ENCODE measurements at places on chromosomes 5 and 9.

GRCh38 chr5:11432116-11432515, 472.1 kb downstream of the CTNND2 start:
- DNase-seq: no peak

- DNase-seq: no peak
These were observed 73.5 kb upstream of the GALNT10 start for GRCh38 chr5:154117050-154117449.

DNA sequence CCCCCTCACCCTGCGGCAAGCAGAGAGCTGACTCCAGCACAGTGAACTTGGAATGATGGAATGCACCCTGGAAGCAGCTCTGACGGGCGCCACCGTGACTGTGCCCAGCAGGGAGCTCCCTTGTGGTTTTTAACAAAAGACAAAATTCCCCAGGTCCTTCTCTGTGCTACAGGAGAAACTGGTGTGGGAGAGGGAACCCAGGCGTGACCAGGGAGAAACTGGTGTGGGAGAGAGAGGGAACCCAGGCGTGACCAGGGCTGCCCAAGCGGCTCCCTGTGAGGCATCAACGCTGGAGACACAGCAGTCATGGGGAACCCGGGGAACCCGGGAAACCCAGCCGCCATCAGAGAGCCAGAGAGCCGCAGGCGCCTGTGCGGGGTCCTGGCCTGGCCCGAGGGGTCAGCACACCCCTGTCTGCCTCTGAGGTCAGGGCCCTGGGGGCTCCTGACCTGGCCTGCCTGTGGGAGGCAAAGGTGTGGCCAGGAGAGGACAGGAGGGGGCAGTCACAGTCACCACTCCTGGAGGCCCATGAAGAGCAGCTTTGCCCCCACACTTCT, 3.1 kb upstream of the AHRR start:
- no peak for DNase-seq

- DNase-seq: no peak
These were observed 390.6 kb downstream of the DNAH5 start for GRCh38 chr5:13553896-13554295.

- no peak for DNase-seq
These were observed 27.5 kb upstream of the LMX1B start for GRCh38 chr9:126586236-126586635.

DNA sequence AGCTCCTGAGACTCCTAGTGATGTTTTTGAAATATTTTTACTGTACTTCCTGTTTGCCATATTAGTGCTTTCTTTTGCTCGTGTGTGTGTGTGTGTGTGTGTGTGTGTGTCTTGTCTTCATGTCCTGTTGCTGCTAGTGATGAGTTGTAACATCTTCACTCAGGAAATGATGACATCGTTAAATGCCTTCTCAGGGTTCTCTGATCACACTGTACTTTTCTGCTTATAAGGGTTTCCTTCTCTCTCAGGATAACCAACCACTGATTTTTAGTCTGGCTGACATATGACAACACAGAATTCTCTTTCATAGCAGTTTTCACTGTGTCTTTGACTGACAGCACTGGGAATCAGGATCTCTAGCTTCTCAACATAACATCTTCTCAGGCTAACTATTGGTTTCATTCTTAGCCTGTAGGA, 16.1 kb downstream of the SV2C start:
- DNase-seq: no peak

DNA sequence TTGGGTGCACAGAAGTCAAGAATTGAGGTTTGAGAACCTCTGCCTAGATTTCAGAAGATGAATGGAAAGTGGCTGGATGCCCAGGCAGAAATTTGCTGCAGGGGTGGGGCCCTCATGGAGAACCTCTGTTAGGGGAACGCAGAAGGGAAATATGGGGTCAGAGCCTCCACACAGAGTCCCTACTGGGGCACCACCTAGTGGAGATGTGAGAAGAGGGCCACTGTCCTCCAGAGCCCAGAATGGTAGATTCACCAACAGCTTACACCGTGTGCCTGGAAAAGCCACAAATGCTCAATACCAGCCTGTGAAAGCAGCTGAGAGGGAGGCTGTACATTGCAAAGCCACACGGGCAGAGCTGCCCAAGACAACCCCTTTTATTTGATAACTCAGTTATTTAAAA, 383.5 kb downstream of the TLE4 start:
- no peak for DNase-seq

DNA sequence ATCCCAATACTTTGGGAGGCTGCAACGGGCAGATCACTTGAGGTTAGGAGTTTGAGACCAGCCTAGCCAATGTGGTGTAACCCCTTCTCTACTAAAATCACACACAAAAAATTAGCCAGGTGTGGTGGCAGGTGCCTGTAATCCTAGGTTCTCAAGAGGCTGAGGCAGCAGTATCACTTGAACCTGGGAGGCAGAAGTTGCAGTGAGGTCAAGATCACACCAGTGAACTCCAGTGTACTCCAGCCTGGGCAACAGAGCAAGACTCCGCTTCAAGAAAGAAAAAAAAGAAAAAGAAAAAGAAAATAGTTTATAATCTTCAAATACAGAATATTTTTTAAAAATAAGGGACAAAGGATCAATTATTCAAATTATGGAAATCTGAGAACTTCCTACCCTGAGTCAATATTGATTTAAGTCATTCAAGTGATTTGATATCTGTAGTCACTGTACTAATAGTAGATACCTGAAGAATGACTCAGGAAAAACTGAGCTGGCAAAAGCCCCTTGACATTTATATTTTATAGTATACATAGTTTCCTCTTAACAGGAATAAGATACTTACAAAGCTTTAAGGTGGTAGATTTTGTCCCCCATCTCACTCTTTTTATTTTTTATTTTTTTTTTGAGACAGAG, 61.8 kb downstream of the PTBP3 start:
- DNase-seq: no peak

GRCh38 chr9:131318231-131319085, 28.9 kb downstream of the PLPP7 start:
- no peak for DNase-seq

GRCh38 chr9:97853844-97854695, 1.0 kb downstream of the FOXE1 start:
- DNase-seq: no peak

DNA sequence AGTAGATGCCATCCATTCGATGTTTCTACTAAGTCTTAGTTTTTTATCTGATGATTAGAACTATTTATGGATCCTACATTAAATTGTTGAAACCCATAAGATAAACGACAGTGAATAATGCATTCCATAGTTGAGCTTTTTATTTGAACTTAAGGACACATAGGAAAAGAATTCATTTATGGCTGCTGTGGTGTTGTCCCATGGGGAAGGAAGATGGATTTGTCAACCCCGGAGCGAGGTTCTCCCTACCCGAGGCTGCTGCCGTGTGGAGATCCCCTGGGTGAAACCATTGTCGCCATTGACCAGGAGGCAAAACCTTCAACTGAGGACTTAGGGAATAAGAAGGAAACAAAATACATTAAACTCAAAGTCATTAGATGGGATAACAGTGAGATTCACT, 146.7 kb downstream of the PRDM6 start:
- no peak for DNase-seq

- DNase-seq: no peak
These were observed 475 bp downstream of the WDR5 start for GRCh38 chr9:134136118-134136995.

DNA sequence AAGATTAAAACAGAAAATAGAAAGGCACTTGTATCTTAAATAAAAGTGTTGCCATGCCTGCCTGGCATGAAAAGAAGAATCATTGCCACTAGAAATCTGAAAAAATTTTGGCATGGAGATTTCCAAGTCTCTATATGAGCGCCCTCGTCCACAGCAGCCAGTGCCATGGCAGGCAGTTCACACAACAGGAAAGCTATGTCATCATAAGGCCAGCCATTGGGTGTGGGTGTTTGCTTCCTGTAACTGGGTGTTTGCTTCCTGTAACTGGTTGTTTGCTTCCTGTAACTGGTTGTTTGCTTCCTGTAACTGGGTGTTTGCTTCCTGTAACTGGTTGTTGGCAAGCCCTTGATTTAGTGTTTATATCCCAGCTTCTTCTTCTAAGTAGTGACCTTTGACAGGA, 446.7 kb downstream of the IRX1 start:
- DNase-seq: no peak

GRCh38 chr5:158317507-158317906, 458.6 kb upstream of the CLINT1 start:
- DNase-seq: no peak

GRCh38 chr9:90162819-90163218, 479.8 kb downstream of the DIRAS2 start:
- DNase-seq: no peak

DNA sequence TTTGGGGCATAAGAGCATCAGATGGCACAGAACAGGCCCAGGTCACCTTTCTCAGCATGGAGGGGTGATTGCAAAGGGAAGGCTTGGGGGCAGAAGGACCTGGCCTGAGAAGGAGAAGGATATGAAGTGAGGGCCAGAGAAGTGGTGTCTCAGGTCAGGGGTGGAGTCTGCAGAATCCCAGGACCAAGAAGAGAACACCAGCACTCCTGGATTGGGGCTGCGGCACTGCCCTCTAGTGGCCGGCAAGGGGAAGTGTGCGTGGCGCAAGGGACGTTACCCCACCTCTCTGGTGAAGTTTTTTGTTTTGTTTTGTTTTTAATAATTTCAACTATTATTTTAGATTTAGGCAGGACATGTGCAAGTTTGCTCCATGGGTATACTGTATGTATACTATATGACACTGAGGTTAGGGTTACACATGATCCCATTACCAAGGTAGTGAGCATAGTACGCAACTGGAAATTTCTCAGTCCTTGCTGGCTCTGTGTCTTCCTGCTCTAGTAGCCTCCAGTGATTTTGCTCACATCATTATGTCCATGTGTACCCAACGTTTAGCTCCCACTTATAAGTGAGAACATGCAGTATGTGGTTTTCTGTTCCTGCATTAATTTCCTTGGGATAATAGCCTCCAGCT, 1548.6 kb downstream of the EFNA5 start:
- no peak for DNase-seq

DNA sequence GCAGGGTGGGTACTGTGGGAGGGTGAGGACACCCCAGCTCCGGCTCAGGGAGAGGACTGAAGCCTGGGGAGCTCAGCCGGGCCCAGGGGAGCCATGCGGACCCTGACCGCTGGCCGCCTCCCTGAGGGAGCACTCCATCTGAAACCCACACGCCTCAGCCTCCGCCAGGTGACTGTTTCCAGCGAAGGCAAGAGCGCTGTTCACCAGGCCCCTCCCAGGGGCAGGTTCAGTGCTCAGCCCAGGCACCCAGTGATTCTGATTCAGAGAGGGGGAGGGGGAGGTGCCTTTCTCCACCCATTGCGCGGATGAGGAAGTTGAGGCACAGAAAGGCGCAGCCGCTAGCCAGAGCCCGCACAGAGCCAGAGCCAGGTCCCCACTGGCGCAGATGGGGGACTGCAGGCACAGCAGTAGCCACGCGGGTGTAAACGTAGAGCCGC, 27.0 kb downstream of the ADGRD2 start:
- no peak for DNase-seq

GRCh38 chr5:153030755-153031725, 459.4 kb upstream of the GRIA1 start:
- no peak for DNase-seq

DNA sequence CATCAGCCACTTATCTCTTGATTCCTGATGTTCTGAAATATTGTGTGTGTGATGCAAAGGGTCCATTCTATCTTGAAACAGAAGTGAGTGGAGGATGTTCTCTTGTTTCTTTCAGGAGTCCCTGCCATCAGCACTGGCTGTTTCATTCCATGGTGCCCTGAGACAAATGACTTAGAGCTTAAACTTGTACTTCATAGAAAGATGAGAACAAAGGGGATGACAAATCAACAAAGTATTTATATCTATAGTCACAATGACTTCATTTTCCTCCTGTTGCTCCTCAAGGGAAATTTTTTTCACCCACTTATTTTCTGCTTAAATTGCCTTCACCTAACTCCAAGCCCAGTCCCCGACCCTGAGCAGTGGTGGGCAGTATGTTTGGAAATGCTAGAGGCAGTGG, 171.6 kb downstream of the TARS1 start:
- no peak for DNase-seq

DNA sequence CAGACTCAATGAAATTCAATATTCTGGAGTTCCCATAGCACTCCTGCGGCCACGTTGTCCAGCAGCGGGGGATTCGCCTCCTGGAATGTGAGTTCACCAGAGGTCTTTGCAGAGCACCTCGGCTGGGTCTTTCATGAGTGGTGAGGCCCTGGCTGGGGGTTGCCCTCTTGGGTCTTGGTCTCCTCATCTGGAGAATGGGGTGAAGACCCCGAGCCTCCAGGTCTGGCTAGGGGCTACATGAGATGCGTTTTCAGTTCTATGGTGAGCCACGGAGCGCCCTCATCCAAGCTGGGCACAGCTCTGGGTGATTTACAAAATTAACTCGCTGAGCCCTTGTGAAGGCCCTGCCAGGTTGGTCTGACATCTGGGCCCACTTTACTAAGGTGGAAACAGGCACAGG, 37.5 kb upstream of the RXRA start:
- no peak for DNase-seq

GRCh38 chr5:120605325-120606079, 141.4 kb downstream of the PRR16 start:
- DNase-seq: no peak

DNA sequence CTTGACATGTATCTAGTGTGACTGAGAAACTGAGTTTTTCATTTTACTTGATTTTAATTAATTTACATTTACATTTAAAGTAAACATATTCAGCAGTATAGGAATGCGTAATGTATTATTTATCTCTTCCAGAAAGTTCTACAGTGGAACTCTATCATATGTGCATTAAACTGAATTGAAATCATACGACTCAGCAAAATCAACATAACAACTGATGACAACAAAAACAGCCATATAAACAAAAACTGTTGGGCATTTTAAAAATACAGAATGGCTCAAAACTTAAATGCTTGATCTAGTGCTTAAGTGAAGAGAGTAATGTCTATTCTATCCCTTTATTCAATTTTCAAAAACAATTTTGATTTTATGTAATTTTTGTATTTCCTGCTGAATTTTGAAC, 134.4 kb downstream of the TRPM3 start:
- DNase-seq: no peak

GRCh38 chr9:96449523-96449844, 485 bp upstream of the HABP4 start:
- no peak for DNase-seq

DNA sequence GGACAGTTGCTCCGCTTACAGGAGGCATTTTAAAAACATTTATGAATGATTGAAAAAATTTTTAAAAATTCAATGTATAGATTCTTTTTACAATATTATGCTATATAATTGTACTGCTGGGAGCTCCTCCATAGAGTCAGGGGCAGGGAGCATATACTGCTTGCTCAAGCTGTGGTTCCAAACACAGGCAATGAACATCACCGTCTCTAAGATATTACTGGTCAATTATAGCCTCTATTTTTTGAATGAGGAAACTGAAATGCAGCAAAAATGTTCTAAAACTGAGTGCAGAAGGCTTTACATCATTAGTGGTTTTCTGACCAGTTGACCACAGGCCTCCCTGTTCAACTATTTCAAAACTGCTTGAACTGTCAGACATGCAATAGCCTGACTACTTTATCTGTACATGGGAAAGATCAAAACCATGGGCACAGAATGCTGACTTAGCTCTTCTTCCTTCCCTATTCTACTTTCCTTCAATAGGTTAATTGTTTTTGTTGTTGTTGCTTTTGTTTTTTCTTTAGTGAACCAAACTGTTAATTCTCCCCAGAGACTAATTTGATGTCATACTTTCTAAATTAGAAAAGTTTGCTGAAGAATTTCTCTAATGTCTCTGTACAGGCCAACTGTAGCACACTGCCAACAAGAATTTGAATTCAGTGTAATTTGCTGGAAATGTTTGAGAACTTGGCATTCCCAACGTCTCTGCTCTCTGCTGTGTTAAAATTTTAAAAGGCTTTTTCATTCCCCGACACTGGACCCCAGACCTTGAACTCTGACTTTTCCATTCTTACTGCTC, 107.6 kb upstream of the MPDZ start:
- DNase-seq: no peak

All from cortex of kidney (tissue), 1 donor.